ENCODE measurements at places on chromosomes 6 and 20.

DNA sequence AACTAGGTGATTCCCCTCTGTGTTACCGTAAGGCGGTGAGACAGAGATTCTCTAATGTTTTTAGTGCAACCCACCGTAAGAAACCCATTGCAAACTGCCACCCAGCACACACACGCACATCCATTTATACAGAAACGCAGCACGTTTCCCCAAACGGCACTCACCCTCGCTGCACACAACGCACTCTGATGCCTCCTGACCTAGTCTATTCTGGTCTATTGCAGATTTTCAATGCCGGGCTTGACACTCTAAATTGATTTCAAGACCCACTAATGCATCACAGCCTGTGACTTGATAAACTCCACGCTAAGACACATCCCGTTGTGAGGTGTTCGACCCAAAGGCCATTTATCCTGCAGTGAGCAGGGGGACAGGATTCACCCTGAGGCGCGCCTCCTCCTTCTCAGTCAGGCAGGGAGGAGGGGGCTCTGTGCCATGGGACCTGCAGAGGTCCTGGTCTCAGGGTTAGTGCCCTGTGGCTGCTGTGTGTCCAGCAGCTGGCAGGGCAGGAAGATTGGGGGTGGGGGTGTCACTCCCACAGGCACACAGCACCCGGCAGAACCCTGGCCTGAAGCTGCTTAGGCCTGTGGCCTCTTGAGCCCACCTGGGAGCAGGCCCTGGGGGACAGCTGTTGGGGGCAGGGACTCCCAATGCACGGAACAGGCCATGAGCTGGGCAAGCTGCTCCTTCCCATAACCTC is 335.6 kb downstream of the PREX1 start:
- no peak for DNase-seq

DNA sequence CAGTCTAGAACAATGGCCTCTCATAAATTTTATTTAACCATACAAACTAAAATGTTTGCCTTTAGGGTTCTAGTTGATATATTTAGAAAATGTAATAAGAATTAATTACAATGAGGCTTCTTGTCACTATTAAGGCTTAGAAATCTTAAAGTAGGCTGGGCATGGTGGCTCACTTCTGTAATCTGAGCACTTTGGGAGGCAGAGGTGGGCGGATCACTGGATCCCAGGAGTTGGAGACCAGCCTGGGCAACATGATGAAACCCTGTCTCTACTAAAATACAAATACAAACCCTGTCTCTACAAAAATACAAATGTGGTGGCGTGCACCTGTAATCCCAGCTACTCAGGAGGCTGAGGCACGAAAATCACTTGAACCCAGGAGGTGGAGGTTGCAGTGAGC is 99.0 kb upstream of the ADGRF1 start:
- DNase-seq: no peak

- no peak for DNase-seq
These were observed 315.1 kb downstream of the TFAP2C start for GRCh38 chr20:56943946-56944945.

GRCh38 chr20:890666-891057 is 25.5 kb downstream of the ANGPT4 start:
- no peak for DNase-seq

DNA sequence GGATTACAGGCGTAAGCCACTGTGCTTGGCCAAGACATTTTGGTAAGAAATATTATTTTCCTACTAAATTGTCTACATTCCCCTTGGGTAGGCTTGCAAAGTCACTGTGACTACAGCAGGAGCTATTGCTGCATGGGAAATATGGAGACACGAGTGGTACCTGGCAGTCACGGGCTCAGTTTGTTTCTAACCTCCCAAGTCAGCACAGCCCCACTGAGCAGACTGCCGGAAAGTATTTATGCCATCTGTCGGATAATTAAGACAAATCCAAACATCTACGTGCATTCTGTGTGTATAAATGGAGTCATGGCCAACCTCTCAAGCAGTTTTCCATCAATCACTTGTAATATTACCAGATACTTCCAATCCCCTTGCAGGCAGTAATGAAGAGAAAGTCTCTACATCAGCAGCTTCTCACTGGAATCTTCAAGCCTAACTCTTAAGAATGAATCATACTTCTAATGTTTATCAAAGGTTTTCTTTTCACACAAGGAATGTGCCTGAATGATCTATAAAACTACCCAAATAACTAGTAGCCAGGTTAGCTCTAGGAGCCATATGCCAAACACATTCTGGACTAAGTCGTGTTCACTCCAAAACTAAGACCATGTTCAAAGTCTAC is 20.1 kb downstream of the PSMB1 start:
- no peak for DNase-seq

GRCh38 chr6:53484476-53485280 is 60.2 kb downstream of the GCLC start:
- DNase-seq: peak; percentile 95

DNA sequence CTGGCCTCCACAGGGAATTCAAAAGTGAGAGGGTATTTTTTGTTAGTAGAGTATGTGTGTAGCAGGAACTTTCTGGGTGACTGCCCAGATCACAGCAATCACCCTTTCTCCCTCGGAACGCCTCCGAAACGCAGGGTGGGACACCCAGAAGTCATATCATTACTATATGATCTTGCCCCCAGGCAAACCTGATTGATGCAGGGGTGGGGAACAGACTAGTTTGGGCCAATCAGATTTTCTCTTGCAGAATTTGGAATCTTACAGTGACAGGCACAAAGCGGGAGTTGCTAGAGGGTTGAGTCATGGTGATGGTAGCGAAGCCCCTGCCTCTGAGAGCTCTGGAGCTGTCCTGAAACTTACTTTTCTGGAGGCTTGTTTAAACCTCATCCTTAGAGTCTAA is 16.5 kb upstream of the RPN2 start:
- no peak for DNase-seq

- DNase-seq: no peak
These were observed 137.0 kb downstream of the IMPG1 start for GRCh38 chr6:75935473-75935793.

- DNase-seq: no peak
These were observed 18.5 kb upstream of the IL17F start for GRCh38 chr6:52262620-52263344.

DNA sequence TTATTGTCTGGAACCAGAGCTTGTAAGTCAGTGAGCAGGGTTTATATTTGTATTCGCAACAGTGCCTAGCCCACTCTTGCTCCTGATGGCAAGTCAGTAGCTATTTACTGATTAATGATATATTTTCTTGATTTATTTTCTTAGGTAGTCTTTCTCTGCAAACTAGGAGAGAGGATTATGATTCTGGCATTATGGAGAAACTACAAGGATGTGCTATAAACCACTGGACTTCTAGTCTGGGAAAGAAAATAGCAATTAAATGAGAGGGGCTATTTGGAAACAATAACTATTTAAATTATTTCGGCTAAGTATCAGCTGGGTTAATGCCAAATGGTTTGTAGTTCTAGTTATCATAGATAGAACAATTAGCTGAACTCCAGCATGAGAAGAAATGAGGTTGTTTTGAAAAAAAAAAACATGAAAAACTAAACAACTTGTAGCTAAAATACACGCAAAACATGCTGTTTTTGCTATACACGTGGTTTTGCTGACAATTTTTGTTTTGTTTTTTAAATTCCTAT is 304.9 kb upstream of the TCF21 start:
- DNase-seq: no peak

GRCh38 chr6:132391391-132392269 is 9.6 kb downstream of the MOXD1 start:
- no peak for DNase-seq

DNA sequence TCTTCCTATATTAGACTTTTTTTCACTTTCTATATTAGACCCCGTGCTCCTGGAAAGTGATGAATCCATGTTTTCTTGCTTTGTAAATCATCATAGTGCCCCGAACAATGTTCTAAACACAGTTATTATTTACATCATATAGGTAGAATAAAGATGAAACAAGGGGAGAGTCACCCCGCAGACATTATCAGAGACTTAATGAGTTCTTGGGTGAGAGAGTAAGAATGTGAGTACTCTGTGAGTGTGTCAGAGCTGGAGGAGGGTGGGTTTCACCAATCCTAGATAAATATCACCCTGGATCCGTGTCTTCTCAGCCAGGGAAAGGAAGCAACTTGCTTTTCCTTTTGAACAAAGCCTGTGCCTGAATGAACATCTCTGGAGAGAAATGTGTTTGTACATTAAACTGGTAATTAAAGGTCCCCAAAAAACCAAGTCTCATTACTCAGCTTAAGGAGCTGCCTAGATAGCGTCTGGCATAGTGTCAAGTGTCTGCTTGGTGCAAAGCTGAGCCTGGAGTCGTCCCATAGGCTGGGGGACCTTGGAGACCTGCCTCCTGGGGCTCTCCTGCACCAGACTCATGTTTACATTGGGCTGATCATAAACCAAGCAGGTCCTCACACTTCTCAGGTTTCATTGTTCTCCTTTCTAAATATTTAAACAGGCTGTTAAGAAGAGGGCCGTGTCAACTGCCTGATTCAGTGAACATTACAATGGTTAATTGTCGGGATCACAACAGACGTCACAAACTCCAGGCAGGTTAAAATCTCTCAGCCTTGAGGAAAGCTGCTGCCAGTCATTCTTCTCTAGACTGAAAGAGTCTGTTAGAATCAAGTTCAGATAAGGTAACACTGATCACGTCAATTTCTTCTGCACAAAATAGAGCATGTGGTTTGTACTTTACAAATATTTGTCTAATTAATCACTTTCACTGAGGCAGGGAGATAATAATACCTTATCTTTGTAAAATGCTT is 179.7 kb upstream of the MYLIP start:
- no peak for DNase-seq

- peak; percentile 73 for DNase-seq
These were observed 679.5 kb upstream of the NRSN1 start for GRCh38 chr6:23446469-23446967.

- DNase-seq: no peak
These were observed 353.3 kb upstream of the CNR1 start for GRCh38 chr6:88519301-88520016.

- DNase-seq: no peak
These were observed 153.2 kb upstream of the TAB2 start for GRCh38 chr6:149164199-149164750.

DNA sequence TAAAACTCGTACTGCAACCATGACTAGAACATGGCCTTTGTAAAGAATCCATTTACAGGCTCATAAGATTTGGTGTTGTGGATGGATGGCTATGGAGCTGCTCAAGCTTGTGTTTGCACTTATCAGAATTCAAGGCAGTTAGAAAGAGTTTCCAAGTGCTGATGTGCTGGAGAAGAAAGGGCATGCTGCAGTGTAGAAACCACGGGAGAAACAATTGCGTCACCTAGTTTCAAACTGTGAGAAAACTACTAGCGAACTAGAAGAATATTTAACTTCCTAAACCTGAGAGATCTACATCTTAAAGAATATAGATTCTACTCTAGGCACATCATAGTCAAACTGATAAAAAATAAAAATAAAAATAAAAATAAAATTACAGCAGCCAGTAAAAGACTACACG is 116.2 kb downstream of the SGK1 start:
- DNase-seq: no peak

DNA sequence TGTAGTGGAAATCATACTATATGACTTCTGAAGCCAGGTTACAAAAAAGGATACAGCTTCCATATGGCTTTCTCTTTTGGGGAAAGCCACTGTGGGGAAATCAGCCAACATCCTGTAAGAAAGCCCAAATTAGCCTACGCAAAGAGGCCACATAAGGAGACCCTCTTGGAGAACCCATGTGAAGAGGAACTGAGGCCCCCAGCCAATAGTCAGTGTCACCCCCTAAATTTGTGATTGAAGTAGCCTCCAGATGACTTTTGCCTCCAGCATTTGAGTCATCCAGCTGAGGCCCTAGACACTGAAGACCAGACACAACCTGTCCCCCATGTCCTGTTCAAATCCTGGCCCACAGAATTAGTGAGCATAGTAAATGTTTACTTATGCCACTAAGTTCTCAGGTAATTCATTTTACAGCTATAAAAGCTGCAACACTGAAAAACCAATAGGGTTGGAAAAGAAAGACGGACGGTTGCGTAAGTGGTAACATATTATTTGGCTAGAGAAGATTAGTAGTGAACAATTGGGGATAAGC is 60.4 kb downstream of the HMGCLL1 start:
- no peak for DNase-seq

DNA sequence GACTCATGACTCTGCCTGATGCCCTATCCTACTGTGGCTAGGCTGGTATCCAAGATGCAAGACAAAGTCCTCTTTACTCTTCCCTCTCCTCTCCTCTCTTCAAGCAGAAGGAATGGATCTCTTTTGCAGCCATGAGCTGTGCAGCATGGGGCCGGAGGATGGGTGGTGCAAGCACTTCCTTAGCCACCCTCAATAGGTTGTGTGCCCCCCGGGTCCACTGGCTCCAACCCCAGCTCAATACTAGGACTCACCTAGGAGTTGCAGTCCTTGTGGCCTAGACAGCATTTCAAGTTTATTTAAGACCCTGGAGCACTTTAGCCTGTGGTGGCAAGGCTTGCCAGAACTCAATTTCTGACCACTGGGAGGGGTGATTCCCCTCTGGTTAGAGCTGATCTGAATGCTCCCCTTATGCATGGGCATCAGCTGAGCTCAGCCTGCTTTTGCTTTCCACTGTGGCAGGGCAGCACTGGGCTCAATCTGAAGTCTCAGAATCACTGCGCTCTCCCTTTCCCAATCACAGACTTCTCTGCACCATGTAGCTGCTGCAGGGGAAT is 29.0 kb upstream of the GRM4 start:
- DNase-seq: no peak

- no peak for DNase-seq
These were observed 49.3 kb downstream of the SIRPA start for GRCh38 chr20:1944345-1945091.

DNA sequence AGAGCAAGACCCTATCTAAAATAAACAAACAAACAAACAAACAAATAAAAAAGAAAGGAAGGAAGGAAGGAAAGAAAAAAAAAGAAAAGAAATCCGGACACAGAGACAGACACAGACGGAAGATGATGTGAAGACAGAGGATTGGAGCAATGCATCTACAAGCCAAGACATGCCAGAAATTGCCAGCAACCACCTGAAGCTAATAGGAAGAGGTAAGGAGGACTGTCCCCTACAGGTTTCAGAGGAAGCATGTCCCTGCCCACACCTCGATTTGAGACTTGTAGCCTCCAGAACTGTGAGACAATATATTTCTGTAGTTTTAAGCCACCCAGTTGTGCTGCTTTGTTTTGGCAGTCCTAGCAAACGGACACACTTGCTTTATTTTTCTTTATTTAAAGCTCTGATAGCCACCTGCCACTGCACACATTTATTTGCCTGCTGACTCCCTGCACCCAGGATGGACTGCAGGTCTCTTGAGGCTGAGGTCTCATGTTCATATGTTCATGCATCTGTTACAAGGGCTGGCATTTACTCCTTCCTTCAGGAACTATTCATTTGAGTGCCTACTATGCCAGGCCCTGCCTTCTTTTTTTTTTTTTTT is 20.7 kb upstream of the ZMYND8 start:
- no peak for DNase-seq

- DNase-seq: no peak
These were observed 206.4 kb upstream of the CITED2 start for GRCh38 chr6:139580592-139581484.

All from hippocampal formation (tissue), 2 donors.